Small intestine (tissue), 16 donors: ENCODE measurements at places on chromosomes 1 and 21. TPM values are rescaled to one million over a fixed set of nuclear protein-coding genes. Genes with fewer than 3 reads are reported as not detected.

Gene S100A7A
- not detected for polyA plus RNA-seq

DNA sequence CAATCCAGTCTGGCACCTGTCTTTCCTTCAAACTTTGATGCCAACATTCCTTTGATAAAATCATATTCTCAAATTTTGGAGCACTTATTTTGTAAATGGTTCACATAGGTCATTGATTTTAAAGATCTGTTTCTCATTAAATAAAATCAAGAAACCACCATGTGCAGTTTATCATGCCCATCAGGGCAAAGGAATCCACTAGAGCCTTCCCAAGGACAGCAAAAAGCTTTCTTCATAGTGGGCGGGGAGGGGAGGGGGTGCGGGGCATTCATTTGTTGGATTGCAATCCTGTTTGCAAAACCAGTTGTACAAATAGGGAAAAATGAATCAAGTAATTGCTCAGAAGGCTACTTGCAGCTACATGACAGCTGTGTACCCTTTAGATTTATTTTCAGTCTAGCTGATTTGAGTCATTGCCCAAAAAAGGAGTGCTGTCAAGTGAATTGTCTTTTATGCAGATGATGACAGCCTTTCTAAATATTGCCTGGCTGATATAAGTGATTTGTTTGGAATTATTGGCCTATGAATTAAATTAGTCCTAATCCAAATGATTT is 23.0 kb downstream of the LRRC8B start:
- no peak for DNase-seq

DNA sequence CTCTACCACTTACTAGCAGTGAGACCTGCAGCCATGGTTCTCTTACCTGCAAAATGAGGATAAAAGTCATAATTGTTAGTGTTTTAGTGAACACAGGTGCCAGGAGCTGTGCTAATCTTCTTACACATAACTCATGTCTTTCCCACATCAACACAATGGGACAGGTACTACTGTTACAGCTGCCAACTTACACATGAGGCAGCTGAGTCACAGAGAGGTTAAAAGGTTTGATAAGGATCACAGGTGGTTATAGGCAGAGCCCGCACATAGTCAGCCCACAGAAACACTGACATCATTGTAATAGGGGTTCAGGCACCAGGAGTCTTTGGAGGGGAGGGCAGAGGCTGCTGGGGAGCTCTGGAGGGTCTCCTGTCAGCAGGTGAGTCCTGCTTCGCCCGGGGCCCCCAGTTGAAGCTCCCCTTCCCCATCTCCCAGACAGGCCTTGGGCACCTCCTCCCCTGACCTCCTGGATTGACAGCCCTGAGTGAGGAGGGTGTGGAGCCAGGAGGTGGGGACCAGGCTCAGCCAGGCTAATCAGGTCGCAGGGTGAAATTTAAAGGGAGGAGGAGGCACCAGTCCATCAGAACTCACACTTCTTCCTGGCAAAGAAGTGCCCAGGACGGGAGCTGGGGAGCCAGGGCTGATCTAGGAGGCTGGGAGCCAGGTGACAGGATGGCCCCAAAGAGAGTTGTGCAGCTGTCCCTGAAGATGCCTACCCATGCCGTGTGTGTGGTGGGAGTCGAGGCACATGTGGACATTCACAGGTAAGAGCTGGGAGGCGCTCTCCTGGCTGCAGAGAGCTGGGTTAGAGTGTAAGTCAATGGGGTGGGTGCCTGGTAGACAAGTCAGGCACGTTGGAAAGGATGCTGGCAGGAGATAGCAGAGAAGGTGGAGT is at the start of gene PADI1:
PADI1 (plus strand) TSS at position 583 of the 895 bp plus-strand sequence; CDS start at position 673, 90 bp downstream.
- no peak for DNase-seq

Gene SPRTN
- 8.6 TPM for polyA plus RNA-seq

GRCh38 chr1:93723733-93724270 is 42.2 kb upstream of the BCAR3 start:
- DNase-seq = no peak

- DNase-seq = peak; percentile 68
Observed at GRCh38 chr21:43343992-43344886, 82.7 kb downstream of the SIK1 start.

DNA sequence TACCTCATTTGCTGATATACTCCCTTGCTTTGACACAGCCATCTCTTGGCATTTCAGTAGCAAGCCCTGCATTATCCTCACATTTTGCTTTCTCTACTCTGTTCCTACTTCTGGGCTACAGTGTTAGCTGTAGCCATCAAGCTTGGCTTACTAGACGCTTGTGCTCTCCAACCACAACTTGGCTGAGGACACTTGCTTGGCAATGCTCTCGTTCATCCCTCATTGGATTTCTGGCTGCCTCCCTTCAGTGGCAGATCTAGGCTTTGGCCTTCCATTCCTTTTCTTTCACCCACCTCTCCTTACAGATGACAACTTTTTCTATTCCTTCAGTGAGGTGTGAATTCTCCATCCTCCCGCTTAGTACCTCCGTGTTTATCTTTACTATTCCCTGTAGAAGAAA is 428.7 kb upstream of the LRRC7 start:
- DNase-seq = no peak

Gene CACYBP
- polyA plus RNA-seq = 99.8 TPM

GRCh38 chr1:241451956-241452355 is 67.6 kb downstream of the FH start:
- DNase-seq = no peak

DNA sequence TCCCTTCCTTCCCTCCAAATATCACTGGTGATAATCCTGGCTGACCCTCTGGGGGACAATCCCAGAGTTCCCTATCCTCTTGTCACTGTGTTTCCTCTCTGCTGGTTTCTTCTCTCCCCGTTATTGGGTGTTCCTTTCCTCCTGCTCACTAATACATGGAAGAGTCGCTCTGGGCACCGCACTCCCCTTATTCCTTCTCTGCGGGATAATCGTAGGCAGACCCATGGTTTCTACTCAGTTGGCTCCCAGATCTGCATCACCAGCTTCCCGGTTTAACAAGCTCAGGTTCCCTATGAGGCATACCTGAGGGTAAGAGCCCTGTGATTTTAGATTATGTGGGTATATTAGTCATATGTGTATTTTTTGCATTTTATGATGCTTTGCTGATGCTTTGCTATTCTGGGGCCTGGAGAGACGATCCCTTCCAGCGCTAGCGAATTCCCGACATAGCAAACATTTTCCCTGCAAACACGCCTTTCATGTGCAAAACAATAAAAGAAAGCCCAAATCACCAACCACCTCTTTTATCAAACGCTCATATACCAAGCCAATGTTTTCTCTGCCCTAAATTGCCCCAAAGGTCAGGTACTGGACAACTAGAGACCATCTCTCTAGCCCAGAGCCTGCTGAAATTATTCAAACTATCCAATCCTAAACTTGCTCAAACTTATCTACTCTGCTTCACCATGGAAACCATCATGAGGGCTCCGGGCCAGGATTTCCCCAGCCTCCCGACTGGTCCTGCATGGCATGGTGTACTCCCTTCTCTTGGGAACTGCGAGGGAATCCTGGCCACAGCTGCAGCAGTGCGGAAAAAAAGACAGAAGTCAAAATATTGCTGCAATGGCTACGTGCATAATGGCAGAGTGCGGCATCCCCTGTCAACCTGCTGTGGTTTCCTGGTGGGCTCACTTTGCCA is 84.2 kb downstream of the PCP4 start:
- DNase-seq = no peak

GRCh38 chr21:42921927-42922326 is 3.5 kb downstream of the ERVH48-1 start:
- DNase-seq = no peak

Gene CHRNB2
- 0.95 TPM for polyA plus RNA-seq

Gene KIAA1614
- polyA plus RNA-seq = 1.4 TPM

DNA sequence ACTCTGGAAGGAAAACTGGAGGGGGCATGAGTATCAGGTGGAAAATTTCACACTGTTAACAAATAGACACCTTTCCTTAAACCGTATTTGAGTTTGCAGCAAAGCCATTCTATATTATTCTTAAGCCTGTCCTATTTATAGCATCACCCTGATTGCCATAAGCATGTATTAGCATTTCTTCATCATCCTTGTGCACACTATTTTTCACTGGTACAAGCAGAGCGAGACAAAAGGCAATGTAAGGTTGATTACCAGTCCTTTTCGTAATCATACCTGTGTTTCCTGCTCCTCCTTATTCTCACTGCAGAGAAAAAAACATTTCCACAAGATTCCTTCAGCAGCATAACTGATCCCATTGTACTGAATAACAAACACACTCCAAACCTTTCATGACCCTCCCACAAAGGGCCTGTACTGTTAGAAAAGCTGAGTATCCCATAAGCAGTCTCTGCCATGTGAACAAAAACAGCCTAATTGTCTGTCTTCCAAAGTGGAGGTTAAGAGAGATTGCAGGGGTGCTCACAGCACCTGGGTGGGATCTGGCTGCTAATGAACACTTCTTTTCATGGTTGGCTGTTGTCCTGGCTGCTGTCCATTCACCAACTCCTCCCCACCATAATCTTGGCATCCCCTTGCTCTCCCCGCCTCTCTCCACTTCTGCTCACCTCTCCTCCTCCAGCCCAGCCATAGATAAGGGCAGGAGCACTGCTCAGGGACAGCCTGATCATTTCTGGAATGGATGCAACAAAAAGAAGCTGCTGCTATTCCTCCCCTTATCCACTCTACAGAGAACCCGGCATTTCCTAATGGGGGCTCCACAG is 30.4 kb downstream of the VTCN1 start:
- DNase-seq = no peak

GRCh38 chr1:200366577-200367253 is 43.1 kb downstream of the ZNF281 start:
- no peak for DNase-seq

DNA sequence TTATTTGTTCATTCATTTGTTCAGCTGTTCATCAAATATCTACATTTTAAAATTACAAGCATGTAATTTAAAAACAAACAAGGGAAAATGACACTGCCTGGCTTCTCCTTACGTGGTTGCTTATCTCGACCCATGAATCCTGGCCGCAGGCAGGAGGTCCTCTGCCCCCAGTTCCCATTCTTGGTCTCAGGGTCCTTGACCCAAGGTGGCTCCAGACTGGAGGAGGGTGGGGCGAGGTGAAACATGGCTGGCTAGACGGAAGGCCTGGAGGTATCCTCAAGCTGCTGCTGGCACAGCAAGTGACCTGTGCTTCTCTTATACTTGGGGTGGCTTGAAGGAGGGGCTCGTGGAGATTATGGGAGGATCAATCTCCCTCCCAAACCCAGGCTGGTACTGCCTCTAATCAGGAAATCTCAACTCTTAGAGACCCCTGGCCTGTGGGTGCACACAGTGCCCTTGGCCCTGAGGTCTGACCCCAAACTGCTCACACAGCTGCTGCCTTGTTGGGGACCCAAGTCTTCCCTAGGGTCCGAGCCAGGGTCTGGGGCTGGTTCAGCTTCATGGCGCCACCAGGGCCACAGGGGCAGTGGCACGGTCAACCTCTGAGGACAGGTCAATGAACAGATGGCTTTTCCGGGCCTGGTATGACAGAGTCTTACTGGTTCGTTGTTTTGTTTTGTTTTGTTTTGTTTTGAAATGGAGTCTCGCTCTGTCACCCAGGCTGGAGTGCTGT is 63.7 kb downstream of the SCCPDH start:
- no peak for DNase-seq

GRCh38 chr1:228471762-228472398 is 15.3 kb upstream of the RNF187 start:
- peak; percentile 57 for DNase-seq

GRCh38 chr1:248793592-248793991 is 32.1 kb downstream of the SH3BP5L start:
- DNase-seq = no peak

DNA sequence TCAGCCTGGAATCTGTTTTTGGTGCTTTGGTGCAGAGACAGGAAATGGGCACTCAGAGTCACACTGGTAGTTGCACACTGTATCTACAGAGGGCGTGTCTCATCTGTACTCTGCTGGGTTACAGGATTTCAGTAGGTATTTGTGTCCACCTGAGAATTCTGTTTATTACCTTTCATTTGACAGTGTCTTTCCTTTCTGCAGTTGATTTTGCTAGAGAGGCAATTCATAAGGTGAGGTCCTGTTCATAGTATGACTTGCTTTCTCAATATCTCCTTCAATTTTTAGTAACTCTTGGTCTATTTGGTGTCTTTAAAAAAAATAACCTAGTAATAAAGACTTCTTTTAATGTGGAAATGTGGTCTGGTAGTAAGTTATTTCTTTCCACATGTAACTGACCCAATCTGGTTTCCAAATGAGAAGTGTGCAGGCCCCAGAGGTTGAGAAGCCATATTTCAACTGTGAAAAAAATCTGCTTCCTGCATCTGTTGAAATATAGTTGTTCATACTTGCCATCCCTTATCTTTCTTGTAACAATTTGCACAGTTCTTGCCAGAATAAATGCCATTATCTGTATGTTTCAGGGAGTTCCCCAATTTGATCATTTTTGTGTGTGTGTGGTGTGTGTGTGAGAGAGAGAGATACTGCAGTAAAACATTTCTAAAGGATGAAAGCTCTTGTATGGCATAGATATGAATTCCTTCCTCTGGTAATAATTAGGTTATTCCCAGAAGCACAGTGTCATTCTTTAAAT is 78.4 kb upstream of the DNAJC6 start:
- DNase-seq = peak; percentile 4

DNA sequence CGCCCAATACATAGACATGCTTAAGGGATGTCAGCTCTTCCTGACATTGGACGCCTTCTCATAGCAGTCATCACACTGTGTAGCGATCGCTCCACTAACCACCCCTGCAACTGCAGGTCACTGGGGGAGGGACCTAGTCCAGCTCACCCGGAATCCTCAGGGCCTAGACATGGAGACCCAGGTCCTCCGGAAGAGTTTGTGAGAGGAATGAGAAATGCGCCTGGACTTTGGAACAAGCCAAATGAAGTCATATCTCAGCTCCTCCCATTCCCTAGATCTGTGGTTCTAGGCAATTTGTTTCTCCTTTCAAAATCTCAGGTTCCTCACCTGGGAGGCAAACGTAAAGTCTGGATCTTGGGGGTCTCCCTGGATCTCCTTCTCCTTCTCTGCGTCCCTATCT is 253.3 kb downstream of the KAZN start:
- peak; percentile 38 for DNase-seq

DNA sequence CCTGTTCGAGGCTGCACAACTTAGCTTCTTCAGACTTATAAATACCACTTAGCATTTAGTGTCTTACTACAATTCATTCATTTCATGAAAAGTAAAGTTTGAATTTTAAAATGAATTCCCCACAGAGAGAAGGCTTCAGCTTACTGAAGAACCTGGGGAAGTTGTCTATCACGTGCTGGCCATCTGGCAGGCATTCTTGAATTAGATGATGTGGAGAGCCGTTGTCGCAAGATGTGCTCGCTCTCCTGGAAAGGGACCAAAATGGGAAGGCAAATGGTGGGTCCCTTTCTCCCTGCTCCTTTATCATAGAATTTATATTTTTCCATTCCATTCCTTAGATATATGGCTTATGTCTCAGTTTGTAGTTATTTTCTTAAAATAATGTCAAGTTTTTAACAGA is 90.5 kb downstream of the CD247 start:
- no peak for DNase-seq

DNA sequence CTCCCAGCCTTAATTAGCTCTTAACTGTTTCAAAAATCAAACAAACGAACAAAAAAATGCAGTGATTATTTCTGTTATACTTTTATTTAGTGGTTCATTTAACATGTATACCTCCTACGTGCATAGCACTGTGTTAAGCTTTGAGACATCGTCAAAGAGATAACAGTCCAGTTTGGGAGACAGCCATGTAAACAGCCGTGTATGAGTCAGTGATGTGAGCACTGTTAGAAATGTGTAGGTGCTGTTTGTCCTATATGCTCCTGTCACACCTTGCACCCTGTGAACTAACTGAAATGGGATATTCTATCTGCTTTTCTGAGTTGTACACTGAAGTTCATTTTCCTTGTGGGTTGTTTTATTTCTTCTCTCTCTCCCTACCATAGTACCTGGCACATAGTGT is 109.7 kb upstream of the CACYBP start:
- DNase-seq = no peak

- no peak for DNase-seq
Observed at GRCh38 chr1:81556968-81557367, 243.8 kb upstream of the ADGRL2 start.
